ENCODE measurements at places on chromosomes 16 and 17.

- DNase-seq = no peak
These were observed 332.8 kb downstream of the MAF start for GRCh38 chr16:79267781-79268180.

GRCh38 chr17:31392002-31392855 lies 754 bp downstream of the RAB11FIP4 start:
- DNase-seq = no peak

DNA sequence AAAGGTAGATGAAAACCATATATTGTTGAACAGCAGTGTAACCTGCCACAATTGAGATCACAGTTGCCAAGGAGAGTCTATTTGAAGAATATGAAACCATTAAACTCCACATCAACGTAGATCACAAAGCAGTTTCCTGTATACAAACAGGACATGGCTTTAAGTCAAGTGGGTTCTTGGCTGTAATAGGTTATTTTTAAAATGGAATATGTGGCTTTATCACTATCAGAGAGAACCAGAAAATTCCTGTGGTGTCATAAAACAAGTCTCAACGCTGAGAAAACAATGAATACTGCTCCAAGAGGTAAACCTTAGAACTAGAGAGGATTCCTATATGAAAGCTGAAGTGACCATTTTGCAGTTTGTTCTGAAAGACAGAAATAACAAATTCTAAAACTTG lies 999.7 kb downstream of the CDH11 start:
- DNase-seq = no peak

- DNase-seq = no peak
These were observed 8.9 kb downstream of the CBX4 start for GRCh38 chr17:79830303-79830702.

- no peak for DNase-seq
These were observed 249.2 kb upstream of the GSE1 start for GRCh38 chr16:85363881-85364280.

DNA sequence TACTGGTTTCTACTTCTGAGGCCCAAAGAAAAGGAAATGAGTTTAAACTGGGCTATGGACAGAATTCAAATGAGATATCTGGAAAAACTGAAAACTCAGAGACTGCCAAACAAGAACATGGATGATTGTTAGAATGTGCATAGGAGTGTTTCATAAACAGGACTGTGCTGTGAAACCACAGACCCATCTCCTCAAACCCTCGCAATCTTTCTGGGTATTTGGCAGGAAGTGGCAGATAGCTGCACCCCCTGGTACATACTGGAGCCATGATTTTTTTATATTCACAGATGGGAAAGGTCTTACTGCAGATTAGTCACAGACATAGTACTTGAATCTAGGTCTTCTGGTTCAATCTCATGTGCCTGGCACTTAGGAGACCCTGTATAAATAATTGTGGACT lies 145.0 kb downstream of the CCDC182 start:
- DNase-seq = no peak

- no peak for DNase-seq
These were observed 69.1 kb downstream of the RPTOR start for GRCh38 chr17:80613732-80614071.

DNA sequence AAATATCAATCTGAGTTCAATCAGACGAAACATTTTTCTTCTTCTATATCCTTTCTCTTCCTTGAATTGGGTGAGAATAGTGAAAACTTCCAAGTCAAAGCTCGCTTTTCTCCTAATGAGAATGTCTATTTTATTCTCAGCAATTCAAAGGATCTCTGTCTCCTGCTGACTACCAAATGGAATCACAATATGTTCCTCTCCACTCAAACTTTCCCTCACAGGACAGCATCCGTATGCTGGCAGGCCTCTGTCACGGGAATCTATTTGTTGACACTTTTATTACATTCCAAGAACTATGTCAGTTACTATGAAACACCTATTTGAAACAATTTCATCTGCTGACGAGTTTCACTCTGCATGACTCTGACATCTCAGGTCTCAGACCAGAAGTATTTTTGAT lies 1196.6 kb downstream of the CDH11 start:
- DNase-seq = no peak

DNA sequence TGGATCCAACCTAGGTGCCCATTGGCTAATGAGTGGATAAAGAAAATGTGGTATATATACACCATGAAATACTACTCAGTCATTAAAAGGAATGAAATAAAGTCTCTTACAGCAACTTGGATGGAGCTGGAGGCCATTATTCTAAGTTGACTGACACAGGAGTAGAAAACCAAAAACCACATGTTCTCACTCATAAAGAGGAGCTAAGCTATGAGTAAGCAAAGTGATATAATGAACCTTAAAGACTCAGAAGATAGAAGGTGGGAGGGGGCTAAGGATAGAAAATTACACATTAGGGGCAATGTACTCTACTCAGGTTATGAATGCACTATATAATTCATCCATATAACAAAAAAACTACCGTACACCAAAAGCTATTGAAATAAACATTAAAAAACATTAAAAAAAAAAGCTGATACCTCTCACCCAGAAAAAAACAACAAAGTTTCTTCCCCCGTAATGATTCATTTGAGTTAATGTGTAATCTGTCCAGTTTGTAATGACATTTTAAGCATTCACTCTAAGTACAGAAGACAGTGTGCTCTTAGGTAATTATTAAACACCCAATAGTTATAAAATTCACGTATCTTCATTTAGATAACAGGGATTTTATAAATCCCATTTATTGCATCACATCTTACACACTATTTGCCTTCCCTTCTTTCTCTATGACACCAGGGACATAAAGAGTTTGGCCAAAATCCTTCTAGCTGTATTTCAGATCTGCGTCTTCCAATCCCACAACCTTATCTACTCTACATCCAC lies 941.5 kb downstream of the CDH11 start:
- DNase-seq = no peak

DNA sequence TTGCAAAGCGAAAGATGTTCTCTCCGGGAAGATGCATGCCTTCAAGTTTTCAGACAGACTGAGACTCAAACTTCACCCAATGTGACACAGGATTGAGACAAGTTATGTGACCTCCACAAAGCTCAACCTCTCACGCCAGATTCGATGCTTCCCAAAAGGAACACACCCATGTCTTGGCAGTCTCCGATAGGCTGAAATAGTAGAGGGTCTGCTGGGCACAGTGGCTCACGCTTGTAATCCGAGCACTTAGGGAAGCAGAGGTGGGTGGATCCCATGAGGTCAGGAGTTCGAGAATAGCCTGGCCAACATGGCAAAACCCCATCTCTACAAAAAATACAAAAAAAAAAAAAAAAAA lies 22.1 kb downstream of the ZFHX3 start:
- peak; percentile 63 for DNase-seq

DNA sequence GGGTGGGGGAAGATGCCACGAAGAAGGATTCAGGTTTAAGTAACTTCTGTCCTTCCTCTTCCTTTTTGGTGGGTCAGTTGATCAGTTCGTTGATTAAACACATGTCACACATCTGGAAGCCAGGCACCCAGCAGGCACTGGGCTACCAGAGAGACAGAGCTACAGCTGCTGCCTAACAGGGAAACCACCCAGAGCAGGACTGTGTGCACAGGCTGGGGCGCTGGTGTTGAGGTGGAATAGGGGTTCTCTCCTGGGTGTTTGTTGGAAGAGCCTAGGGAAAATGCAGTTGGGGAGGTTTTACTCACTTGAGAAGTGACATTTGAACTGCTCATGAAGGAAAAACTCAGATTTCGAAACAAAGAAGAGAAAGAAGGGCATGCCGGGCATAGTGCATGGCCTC lies 152.4 kb downstream of the IRX5 start:
- DNase-seq = peak; percentile 27

GRCh38 chr17:32335687-32336086 lies 6.3 kb downstream of the C17orf75 start:
- no peak for DNase-seq

DNA sequence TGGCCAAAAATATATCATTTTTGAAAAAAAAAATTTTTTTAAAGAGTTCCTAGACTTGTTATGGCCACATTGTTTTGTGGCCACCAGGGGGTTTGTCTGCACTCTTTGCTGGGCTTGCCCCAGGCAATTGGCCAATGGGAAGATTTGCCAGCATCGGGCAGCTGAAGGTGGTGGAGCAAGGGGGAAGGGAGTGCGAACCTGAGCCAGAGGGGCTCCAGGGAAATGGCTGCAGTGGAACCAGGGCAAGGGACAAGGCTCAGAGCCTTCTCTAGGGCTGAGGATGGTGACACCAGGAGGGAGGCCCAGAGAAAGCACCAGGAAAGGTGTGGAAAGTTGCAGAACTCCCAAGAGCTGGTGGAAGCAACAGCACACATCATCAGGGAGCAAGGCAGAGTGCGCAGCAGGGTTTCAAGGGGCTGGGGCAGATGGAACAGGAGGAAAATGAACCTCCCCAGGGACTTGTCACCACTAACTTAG lies 15.5 kb upstream of the CMIP start:
- DNase-seq = no peak

DNA sequence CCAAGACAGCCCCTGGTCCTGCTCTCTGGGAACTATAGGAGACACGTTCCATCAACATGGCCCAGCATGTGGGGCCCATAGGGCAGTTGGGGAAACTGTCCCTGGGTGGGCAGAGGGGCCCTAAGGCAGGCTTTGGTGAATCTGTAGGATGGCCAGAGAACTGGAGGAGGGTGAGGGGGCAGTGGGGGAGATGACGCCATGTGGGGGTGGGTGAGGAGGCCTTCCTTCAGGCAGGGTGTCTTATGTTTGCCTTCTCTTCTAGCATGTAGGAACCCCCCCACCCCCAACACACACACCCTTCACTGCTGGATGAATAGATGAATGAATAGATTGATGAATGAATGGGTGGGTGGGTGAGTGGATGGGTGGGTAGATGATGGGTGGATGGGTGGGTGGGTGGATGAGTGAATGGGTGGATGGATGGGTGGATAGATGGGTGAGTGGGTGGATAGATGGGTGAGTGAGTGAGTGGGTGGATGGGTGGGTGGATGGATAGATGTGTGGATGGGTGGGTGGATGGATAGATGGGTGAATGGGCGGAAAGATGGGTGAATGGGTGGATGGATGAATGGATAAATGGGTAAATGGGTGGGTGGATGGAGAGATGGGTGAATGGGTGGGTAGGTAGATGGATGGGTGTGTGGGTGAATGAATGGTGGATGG lies 2.5 kb upstream of the CBFA2T3 start:
- no peak for DNase-seq

DNA sequence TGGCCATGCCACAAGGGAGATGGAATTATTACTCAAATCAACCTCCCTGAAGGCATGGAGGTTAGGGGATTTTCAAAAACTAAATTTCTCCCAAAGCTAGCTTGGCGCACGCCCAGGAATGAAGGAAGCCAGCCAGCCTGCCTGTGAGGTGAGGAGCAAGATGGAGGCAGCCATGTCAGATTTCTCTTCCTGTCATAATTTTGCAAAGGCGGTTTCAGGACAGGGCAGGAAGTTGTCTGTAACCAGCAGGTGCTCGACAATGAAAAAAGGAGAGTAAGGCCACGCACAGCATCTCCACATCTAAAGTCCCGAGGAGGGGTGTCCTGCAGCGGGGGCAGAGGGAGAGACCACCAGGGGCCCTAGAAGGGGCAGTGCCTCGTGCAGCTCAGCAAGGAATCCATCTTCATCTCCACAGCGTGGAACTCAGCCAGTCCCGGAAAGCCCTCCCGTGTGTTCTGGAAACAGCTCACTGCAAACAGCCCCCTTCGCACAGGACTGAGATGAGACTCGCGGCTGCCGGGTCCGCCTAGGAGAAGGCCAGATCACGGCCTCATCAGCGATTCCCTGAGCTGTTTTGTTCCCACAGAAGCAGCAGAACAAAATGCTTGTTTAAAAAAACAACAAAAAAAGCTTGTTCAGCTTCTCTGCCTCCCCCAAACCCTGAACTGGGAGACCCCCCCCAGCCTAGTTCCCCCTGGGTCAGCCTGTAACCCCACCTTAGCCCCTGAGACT lies 47.8 kb downstream of the SLC7A5 start:
- DNase-seq = no peak

DNA sequence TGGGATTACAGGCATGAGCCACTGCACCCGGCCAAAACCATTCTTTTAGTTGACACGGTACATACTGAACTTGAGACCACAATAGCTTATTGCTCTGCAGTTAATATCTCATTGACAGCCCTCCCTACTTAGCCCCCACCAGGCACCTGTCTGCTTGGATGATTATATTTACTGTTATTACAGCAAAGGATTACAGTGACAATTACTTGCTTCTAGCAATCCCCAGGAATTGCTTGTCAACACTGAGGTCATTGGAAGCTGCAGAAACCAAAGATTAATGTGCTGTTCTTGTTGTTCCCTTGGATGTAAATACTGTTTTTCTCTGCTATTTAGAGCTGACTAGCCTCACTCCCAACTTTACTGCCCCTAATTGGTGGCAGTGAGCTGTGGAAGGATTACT lies 211.2 kb downstream of the LGALS9B start:
- DNase-seq = no peak

GRCh38 chr16:64370112-64370511 lies 751.8 kb downstream of the CDH11 start:
- DNase-seq = no peak

DNA sequence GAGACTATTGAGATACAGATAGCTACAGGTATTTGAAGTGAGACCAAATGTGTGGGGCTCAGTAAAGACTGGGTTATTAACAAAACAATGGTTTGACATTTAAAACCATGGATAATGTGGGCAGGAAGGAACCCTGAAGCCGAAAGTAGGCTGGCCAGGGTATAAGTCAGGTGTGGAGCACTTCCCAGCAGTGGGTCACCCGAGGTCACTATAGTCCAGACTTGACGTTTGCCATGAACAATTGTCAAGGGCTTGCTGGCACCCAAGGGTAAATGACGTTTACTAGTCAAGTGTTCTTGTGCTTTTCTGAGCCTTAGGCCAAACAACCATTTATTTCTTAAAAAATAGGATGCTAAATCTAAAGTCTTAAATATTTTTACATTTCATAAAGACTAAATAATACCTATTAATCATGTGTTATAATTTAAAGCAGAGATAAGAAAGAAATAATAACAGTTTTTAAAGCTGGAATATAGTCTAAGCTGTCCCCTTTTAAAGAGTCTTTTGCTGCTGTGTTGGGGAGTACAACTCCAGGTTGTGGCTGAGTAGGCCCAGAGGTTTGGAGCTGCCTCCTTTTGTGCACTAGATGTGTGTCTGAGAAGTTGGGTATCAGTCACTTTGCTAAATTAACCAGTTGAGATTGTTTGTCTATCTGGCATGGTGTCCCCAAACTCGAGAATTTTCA lies 15.7 kb downstream of the ALDH3A2 start:
- DNase-seq = no peak

DNA sequence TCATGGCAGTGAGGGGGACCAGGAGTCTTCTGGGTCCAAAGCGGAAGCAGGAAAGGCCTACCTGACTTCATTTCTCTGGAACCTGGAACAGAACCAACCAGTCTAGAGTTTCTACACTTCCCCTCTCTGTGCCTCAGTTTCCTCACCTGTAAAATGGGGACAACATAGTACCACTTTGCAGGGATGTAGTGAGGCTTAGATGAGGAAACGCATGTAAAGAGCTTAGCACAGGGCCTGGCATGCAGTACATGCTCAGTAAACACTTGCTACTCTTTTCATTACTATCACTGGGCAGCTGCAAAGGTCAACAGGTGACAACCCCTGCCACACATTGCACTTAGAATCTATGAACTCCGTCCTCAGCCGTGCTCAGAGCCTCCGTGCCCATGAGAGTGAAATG lies 24.2 kb downstream of the MYO15A start:
- DNase-seq = no peak
